Activated naive CD4-positive, alpha-beta T cell treated with anti-CD3 and anti-CD28 coated beads, Interleukin-2, amount 50 U/mL, for 72 hours (primary cell): ENCODE measurements at places on chromosomes 5 and 9.

GRCh38 chr5:133293960-133294359, 242.1 kb downstream of the HSPA4 start:
- DNase-seq = no peak

- no peak for DNase-seq
These were observed 445.0 kb upstream of the PIK3R1 start for GRCh38 chr5:67770431-67771025.

DNA sequence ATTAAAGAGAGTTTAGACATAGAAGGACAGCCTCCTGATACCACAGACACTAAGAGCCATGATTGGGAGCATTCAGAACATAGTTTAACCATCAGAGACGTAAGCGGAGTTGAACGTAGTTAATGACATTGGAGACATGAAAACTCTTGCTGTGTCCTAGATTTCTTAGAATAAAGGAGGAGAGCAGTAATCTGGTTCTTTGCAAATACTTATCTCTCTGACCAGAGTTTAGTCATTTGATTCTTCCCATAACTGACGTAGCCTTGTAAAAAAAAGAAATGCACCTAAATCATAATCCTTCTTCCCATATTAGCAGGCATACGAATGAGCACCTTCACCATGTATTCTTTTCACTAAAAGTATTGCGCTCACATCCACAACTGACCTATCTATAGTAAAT, 433.3 kb upstream of the SMC2 start:
- DNase-seq = no peak

GRCh38 chr5:60765019-60765709, 65.2 kb upstream of the DEPDC1B start:
- no peak for DNase-seq
